ENCODE measurements at places on chromosomes 16 and 17.

DNA sequence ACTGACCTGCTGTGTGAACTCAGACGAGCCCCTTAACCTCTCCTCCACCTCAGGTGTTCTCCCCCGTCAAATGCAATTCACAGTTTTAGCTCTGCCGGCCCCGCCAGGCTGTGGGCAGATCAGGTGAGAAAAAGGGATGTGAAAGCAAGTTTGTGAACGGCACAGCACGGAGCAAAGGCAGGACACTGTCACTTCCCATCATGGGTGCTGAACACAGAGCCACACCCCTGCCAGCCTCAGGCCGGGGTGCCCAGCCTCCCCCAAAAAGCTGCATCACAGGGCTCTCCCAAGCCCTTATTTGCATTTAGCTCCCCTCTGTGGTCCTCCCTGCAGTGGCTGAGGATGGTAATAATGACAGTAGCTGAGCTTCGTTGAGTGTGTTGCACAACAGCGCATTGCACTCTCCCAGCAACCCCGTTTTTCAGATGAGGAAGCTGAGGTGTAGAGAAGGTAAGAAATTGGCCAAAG, 88.8 kb upstream of the TNRC6C start:
- H3K4me1 ChIP-seq, result no peaks in the 10 kb centered on the region
- H3K36me3 ChIP-seq, result no peaks in the 10 kb centered on the region
- no peaks in the 10 kb centered on the region for H3K27me3 ChIP-seq
- DNase-seq, result no peak
- no peak overlapping the region for H3K27ac ChIP-seq

DNA sequence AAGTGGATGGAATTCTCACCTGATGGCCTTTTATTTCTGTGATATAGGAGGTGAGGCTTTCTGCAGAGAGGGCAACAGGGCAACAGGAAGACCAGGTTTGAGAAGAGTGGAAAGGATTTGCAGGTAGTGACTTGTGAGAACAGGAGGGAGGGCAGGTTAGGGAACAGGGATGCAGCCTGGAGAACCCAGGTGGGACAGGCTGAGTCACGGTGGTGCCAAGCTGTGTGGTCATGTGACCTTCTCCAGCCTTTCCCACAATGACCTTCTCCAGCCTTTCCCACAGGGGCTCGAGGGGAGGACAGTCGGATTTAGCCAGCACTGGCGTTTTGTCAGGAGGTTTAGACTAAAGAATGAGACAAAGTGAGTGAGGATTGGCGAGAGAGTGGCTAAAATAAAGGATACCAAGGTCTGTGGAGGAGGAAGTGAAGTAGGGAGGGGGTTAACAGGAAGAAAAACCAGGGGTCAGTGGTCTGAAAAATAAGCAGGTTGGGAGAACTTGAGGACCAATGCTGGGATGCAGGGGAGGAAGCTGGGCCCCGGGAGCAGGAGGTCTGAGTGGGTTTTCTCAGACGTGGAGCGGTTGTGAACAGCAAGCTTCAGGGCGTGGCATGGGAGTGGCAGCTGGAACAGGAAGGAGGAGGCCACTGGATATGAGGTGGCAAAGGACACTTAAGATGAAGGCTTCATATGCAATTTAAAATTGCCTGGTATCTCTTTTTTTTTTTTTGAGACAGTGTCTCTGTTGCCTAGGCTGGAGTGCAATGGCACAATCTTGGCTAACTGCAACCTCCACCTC, 37.7 kb downstream of the DNAH2 start:
- no peaks in the 10 kb centered on the region for H3K4me1 ChIP-seq
- no peak overlapping the region for H3K4me3 ChIP-seq
- no peaks in the 10 kb centered on the region for H3K36me3 ChIP-seq

DNA sequence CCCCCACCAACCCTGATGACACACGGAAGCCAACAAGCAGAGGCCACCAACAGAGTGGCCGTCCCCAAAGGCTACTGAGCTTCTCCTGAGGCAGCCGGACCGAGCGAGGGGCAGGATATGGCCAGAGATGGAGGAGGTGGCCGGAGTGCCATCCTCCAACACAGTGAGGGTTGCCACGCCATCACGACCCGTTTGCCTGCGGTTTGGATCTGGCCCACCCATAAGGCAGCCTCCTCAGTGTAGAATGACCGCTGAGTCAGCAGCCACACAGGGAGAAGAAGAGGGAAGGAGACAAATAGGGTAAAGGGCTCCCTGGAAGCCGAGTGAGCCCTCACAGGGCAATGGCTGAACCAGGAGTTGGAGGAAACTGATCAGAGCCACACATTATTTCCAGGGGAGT, 13.8 kb downstream of the HNF1B start:
- no peaks in the 10 kb centered on the region for H3K27me3 ChIP-seq
- no peak overlapping the region for H3K4me3 ChIP-seq
- no peaks in the 10 kb centered on the region for H3K4me1 ChIP-seq
- no peak overlapping the region for H3K27ac ChIP-seq
- no peaks in the 10 kb centered on the region for H3K36me3 ChIP-seq

DNA sequence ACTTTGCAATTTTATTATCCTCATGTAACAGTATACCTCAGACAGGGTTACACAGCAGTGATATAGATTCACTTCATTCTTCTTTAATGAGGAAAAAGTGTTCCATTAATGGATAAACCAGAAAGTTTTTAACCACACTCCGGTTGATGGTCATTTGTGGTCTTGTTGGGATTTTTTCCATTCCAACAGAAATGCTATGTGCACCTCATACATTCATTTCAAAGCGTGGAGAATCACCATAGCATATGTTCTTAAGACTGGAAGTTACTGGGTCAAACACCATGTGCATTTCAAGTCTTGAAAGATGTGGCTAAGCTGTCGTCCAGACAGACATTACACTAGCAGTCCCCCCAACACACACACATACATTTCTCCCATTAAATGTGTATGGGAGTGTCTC, 245.8 kb upstream of the CDH5 start:
- H3K27me3 ChIP-seq, result no peaks in the 10 kb centered on the region
- H3K4me1 ChIP-seq, result no peaks in the 10 kb centered on the region
- H3K27ac ChIP-seq, result no peak overlapping the region
- H3K36me3 ChIP-seq, result no peaks in the 10 kb centered on the region

- H3K36me3 ChIP-seq, result no peaks in the 10 kb centered on the region
- DNase-seq, result no peak
- H3K4me3 ChIP-seq, result no peak overlapping the region
- H3K27me3 ChIP-seq, result no peaks in the 10 kb centered on the region
- peaks cover 31% of the 10 kb centered on the region for H3K4me1 ChIP-seq
These were observed 19.5 kb downstream of the USP7 start for GRCh38 chr16:8943966-8944759.

All from Panc1 (cell line).